ENCODE measurements at places on chromosomes 1 and 21.

DNA sequence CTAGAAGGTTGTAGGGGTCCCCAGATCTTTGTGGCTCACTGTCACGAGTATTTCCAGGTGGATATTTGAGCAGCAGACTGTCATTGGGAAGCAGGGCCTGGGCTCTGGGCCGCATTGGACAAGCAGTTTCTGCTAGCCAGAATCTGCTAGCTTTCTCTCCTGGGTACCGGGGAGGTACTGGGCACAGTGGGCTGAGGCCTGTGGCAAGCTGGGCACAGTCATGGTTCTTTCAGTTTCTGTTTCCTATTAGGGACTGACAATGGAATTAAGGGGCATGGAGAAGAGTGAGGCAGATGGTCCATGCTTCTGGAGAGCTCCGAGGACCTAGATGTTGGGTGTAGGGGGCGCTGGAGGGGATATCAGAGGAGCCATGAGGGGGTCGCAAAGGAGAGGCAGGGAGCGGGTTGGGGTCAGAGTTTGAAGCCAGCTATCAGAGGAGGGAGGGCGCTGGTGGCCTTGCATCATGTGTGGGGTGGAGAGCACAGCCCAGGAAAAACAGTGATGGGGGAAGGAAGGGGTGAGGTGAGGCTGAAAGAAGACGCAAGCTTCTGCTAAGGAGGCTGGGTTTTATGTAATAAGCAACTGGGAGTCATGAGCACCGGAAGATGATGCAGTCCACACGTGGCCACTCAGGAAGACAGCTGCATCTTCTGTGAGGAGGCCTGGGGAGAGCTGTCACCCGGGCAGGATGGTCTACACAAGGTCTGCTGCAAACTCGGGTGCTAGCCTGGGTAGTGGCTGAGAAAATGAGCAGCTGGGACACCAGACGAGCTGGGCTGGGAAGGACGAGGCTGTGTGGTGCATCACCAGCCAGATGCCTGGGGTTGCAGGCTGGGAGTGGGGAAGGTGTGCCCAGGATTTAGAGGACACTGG lies 72.7 kb downstream of the IER5 start:
- no peak for DNase-seq

- DNase-seq: no peak
Observed at GRCh38 chr1:179510038-179510437, 65.7 kb downstream of the NPHS2 start.

DNA sequence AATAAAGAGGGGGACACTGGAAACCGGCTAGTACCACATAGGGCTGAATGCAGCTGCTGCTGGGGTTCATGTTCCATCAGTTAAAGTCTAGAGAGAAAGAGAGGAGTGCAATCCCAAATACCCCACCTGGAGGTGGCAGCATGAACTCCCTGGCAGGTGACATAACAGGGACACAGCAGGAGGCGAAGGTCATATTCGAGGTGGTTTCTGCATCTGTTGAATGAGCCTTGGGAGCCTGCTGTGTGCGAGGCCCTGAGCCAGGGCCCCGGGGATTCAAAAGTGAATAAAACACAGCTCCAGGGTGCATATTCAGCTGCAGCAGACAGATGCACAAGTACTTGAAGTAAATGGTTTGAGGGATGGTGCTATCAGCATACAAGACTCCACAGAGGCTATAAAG lies 456.8 kb downstream of the SETD4 start:
- DNase-seq: no peak

- peak; percentile 98 for DNase-seq
Observed at GRCh38 chr1:28552758-28553663, at the start of gene TRNAU1AP. TSS of gene TRNAU1AP (plus strand) at chr1:28553085. CDS start at chr1:28553111, 26 bp downstream.

GRCh38 chr1:224503161-224504118 lies 68.8 kb upstream of the WDR26 start:
- DNase-seq: peak; percentile 99

DNA sequence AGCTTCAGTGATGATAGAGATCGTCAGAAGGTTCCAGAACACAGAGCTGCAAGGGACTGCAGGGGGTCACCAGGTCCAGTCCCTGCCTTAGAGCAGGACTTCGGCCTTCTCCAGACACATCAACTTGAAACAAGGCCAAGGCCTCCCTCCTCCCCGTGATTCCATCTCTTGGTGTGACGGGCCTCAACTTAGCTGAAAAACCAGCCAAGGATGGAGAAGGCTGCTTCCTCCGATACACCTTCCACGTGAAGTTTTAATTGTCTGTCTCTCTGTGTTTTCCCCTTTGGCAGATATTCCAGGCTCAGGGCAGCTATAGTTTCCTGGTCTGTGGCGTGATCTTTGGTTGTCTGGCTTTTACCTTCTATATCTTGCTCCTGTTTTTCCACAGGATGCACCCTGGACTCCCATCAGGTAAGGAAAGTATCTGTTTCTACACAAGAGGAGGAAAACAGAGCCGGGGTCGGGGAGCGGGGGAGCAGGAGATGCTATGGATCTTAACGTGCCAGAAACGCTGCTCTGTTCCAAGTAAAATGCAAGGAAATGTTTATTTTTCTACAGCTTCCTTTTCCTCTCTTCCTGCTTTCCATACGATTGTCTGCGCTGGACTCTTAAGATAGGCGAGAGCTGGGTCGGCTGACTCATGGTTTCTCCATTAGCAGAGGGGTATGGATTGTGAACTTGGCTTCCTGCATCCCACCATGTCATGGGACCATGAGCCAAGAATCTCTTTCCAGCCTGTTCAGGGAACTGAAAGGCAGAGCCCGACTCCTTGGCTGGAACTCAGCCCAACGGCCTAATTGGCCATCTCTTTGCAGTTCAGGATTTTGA lies 32.8 kb downstream of the ELK4 start:
- DNase-seq: no peak

DNA sequence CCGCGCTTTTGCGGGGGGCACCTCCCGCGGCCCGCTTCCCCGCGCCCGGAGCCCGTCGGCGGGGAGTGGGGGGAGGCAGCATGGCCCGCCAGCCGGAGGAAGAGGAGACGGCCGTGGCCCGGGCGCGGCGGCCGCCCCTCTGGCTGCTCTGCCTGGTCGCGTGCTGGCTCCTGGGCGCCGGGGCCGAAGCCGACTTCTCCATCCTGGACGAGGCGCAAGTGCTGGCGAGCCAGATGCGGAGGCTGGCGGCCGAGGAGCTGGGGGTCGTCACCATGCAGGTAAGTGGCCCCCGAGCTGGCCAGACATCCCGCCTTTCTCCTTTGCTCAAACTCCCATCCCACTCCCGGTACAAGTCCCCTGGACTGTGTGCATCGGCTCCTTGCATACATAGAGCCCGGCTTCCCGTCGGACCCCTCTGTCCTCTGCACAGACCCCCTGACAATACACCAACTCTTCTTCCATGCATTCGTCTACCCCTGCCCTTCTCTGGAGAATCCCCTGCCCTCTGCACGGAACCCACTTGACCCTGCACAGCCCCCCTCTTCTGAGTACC lies 812 bp downstream of the CACHD1 start:
- no peak for DNase-seq

DNA sequence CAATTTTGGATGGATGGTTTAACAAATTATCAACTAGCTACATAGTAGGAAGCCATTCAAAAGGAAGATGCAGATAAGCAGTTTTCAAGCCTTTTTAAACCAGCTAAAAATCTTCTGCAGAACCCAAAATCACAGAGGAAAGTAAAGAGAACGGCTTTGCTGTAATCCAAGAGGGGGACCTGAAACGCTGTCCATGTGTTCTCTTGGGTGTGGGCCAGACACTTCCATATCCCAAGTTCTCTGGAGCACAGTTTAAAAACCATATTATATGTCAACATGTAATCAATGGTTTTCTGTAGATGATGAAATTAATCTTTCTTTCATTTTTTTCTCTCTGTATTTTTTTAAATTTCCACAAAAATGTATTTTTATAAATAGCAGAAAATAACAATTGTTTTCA lies 90.5 kb downstream of the SELENOF start:
- no peak for DNase-seq

DNA sequence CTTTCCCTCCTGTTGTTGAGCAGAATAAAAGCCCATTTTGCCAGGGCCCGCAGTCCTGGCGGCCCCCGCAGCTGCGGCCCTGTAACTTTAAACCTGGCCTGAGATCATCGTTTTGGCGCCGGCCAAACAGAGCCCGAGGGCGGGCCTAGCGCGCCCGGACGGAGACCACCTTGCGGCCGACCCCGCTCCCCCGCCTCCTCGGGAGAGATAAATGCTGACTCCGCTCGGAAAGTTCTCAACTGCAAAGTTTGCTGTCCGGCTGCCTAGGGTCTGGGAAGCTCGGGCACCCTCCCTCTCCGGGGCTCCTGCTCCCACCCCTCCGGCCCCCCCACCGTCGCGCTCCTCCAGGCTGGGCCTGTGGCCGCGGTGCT lies at the start of gene PDPN:
TSS of gene PDPN (plus strand) at position 238 of the 371 bp plus-strand sequence. CDS start 202 bp downstream, outside the sequence.
- no peak for DNase-seq

- DNase-seq: peak; percentile 8
Observed at GRCh38 chr1:84303314-84303830, 1.9 kb downstream of the SAMD13 start.

GRCh38 chr1:179828554-179829110 lies 49.0 kb downstream of the TOR1AIP2 start:
- DNase-seq: no peak
